ENCODE measurements at places on chromosomes 2 and 18.
A peak's percentile ranks its signal among the peaks of the same experiment; 100 is the strongest.

DNA sequence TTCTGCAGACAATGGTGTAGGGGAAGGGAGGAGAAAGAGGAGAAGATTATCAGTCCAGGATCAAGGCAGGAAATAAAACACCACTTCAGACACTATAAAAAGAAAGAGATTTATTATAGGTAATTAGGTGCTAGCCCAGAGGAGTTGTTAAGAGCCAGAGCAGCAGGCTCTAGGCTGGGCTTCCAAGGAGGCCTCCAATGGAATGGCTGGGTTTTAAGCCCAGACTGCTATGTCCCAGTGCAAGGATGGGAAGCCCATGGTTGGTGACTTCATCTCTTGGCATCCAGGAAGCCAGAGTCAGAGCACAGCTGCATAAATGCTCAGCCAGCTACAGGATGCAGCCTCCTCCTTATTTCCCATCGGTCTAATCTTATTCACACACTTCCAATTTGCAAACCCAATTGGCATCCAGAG, 95.6 kb downstream of the LAMA3 start:
- DNase-seq, result peak; percentile 81

DNA sequence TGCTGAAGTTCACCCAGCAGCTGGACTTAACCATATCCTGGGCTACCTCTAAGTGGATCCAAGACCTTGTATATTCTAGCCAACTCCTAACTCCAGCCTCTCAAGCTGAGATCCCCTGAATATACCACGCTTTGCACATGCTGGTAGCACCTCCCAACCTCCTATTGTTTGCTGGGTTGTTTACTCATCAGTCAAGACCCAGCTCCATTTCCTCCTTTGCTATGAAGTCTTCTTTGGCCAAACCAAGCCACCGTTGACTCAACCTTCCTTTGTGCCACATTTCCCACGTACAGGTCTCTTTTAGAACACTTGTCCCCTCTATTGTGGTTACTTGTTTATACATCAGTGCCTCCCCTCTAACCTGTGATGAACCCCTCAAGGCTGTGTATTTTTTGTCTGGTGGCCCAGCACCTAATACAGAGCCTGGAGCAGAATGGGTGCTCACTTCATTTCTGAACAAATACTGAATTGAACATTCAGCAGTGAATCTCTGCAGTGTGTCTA, 267.8 kb upstream of the REV1 start:
- DNase-seq, result no peak

DNA sequence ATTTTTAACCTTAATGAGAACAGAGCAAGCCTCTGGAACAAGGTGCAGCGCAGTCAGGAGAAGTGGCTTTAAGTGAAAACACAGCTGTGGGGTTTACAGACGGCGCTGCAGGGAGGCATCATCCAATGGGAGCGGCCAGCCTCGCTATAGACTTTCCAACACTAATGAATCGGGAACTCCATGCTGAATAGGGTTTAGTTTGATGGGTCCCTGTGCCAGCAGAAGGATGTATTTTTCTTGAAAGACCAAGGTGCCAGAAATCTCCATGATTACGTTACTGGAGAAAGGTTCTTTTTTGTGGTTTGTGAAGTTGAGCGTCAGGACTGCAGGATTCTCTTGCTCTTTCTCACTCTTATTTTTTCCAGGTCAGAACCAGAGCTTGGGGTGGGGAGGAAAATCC, 87.9 kb upstream of the ALPP start:
- no peak for DNase-seq

- no peak for DNase-seq
These were observed 11.9 kb downstream of the CLK1 start for GRCh38 chr2:200852605-200853004.

- no peak for DNase-seq
These were observed 6.3 kb downstream of the MTERF4 start for GRCh38 chr2:241095594-241096290.

- no peak for DNase-seq
These were observed 184.2 kb downstream of the PDE1A start for GRCh38 chr2:182242609-182243008.

- peak; percentile 5 for DNase-seq
These were observed 160.2 kb downstream of the FBXO15 start for GRCh38 chr18:73987247-73987980.

Data from AG10803 (cell line).